GM23338 (cell line): ENCODE measurements at places on chromosomes 2 and 18. TPM values are rescaled to one million over a fixed set of nuclear protein-coding genes. Genes with fewer than 3 reads are reported as not detected.

- DNase-seq = no peak
These were observed 130.1 kb downstream of the ZNF804A start for GRCh38 chr2:184728411-184728810.

DNA sequence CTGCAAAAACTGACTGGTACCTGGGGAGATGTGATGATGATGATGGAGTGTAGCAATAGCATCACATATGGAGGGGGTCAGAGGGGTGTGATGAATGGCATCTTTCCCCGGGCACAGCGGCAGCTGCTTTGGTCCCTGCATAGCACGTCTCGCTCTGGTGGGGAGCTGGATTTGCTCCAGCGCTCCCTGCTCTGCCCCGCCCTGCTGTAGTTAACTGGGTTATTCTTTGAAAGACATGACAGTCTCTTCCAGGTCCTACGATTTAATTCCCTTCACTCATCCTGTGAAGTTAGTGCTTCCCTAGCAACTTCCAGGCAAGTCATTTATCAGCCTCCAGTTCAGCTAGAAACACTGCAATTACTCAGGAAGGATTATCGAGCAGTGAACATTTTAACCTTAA, 463.1 kb downstream of the TSN start:
- no peak for DNase-seq

CAVIN2 gene
- 0.07 TPM in 1 of 2 replicates, not detected in the other for total RNA-seq

PROKR1 gene
- 5.2 and 5.3 TPM in 2 replicates for total RNA-seq

CNGA3 gene
- not detected in 2 replicates for total RNA-seq

KRTCAP3 gene
- total RNA-seq = 6.6 and 15.8 TPM in 2 replicates
